ENCODE measurements at places on chromosomes 7 and 10. TPM values are rescaled to one million over a fixed set of nuclear protein-coding genes. Genes with fewer than 3 reads are reported as not detected.

FAM237B gene
- not detected for total RNA-seq

CDNF gene
- 0.99 TPM for total RNA-seq

EBLN1 gene
- total RNA-seq: not detected

GRID2IP gene
- total RNA-seq: not detected

Measured in endothelial cell of umbilical vein (primary cell).